Left colon (tissue), 2 donors: ENCODE measurements at places on chromosomes 1 and 21. TPM values are rescaled to one million over a fixed set of nuclear protein-coding genes. Genes with fewer than 3 reads are reported as not detected.

- DNase-seq: no peak
Observed at GRCh38 chr1:43605157-43605556, 44.8 kb upstream of the KDM4A start.

- DNase-seq: peak; percentile 44
Observed at GRCh38 chr1:9909234-9910046, 629 bp downstream of the CTNNBIP1 start.

GRCh38 chr1:1035291-1035943, 15.5 kb downstream of the AGRN start:
- DNase-seq: no peak

DNA sequence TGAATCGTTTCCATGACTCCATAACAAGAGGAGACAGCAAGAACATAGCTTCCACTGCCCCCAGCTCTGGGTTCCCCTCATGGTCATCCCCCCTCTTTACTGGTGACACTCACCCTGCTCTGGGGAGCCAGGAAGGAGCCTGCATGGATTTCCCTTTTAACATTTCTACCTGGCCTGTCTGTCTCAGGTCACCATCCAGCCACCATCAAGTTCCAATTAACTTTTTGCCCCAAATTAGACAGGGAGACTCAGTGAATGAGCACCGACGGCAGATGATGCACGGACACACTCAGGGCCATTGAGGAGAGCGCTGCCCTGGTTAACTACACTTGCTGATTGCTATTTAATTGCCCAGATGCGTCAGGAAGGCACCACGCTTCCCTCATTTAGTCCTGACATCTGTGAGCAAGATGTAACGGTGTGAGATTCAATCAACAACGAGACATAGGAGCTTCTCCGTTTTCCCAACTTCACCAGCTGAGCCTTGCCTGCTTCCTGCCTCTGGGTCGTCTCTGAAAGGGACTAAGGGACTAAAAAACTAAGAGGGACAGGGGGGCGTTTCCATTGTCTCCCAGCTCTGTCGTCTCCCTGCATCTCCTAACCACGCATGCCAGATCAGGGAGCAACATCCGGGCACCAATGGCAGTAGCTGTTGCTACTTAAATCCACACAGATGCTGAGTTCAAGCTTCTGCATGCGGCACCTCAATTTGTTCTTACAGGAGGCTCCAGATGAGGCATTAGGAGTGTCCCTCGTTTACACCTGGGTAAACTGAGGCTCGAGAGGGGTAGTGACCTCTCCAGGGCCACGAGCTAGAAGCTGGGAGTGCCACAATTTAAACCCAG, 426.7 kb downstream of the NPHP4 start:
- DNase-seq: no peak

GRCh38 chr1:116312681-116313069, 60.4 kb upstream of the ATP1A1 start:
- DNase-seq: no peak

GRCh38 chr1:15874471-15874870, 27.0 kb downstream of the SPEN start:
- DNase-seq: no peak

- DNase-seq: no peak
Observed at GRCh38 chr1:234756066-234756774, 146.2 kb upstream of the IRF2BP2 start.

DNA sequence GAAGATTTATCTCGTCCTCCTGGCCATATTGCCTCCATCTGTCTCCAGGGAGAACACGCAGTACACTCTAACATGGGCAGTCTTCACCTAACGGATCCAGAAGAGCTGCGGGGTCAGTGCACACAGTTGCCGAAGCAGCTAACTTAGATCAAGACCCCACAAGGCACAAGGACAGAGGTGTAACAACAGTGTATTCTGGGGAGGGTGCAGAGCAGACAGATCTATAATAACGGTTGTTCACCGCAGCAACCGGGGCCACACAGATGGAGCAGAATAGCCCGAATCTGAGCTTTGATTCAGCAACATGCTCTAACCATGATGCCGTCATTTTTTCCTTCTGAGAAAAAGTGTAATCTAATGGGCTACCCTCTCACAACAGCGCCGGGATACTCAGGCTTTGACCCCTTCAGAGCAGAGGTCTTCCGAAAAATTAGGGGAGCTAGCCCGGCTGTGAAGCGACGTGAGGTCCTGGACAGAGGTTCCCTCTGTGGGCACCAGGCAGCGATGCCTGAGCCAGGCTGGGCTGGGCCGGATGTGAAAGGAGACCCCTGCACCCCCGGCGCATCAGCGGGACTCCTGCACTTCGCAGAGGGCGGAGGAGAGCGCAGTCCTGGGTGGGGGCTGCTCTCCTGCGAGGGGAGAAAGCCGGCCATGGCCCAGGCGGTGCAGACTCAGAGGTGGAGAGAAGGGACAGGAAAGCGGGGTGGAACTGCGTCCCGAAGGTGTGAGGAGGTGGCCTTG, 57.5 kb downstream of the BCL9 start:
- DNase-seq: no peak

- DNase-seq: no peak
Observed at GRCh38 chr1:185483664-185484450, 166.8 kb upstream of the IVNS1ABP start.

GRCh38 chr1:7557301-7557891, 213.7 kb upstream of the VAMP3 start:
- DNase-seq: no peak

- DNase-seq: no peak
Observed at GRCh38 chr1:84571150-84571535, 3.1 kb downstream of the CTBS start.

DNA sequence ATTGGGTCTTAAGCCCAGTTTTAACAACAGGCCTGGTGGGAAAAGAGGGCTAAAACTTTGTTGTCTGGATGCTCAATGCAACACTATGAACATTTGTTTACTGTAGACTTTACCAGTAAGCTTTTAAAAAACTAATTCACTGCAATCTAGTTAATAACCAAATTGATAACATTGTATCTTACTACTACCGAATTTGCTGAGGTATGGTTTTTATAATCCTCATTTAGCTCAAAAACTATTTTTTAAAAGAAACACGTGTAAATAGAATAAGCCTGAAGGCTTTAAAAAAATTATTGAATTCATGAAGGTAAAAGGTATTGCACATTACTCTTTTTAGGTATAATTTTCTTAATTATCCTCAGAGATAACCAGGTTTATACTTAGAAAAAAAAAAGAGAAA, 500.6 kb downstream of the RWDD3 start:
- no peak for DNase-seq

- DNase-seq: no peak
Observed at GRCh38 chr1:69294171-69294570, 273.6 kb upstream of the LRRC7 start.

The CRYAA gene
- not detected for total RNA-seq

DNA sequence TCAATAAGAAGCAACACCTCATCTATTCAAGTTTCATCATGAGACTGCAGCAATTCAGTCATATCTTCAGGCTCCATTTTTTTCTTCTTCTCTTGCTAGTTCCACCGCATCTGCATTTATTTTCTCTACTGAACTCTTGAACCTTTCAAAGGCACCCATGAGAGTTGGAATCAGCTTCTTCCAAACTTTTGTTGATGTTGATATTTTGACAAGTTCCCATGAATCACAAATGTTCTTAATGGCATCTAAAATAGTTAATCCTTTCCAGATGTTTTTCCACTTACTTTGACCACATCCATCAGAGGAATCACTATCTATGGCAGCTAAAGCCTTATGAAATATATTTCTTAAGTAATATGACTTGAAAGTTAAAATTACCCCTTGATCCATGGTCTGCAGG, 434.3 kb downstream of the GPATCH2 start:
- no peak for DNase-seq

DNA sequence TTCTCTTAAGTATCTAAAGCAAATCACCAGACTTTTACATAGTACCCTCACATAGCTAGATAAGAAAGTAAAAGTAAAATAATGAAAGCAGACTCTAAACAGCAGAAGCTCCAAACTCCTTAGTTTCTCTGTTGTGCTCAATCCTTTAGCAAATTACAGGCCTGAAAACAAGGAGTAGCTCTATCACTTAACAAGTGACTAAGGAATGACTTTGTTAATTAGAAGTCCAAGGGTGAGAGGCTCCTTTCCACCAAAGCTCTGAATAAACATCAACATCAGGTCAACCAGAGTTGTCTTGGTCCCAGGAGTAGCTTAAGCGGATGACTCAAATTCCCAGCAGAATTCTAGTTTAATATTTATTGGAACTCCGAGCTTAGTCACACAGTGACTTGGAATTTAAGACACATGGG, 5.9 kb downstream of the NRIP1 start:
- no peak for DNase-seq

The DNAJB4 gene
- 15.9 TPM for total RNA-seq

The CTSS gene
- total RNA-seq: 638 TPM

- DNase-seq: no peak
Observed at GRCh38 chr1:171948511-171948910, 107.2 kb downstream of the DNM3 start.

- peak; percentile 64 for DNase-seq
Observed at GRCh38 chr1:153355445-153356071, 2.1 kb upstream of the S100A9 start.

The LBR gene
- 85.2 TPM for total RNA-seq

DNA sequence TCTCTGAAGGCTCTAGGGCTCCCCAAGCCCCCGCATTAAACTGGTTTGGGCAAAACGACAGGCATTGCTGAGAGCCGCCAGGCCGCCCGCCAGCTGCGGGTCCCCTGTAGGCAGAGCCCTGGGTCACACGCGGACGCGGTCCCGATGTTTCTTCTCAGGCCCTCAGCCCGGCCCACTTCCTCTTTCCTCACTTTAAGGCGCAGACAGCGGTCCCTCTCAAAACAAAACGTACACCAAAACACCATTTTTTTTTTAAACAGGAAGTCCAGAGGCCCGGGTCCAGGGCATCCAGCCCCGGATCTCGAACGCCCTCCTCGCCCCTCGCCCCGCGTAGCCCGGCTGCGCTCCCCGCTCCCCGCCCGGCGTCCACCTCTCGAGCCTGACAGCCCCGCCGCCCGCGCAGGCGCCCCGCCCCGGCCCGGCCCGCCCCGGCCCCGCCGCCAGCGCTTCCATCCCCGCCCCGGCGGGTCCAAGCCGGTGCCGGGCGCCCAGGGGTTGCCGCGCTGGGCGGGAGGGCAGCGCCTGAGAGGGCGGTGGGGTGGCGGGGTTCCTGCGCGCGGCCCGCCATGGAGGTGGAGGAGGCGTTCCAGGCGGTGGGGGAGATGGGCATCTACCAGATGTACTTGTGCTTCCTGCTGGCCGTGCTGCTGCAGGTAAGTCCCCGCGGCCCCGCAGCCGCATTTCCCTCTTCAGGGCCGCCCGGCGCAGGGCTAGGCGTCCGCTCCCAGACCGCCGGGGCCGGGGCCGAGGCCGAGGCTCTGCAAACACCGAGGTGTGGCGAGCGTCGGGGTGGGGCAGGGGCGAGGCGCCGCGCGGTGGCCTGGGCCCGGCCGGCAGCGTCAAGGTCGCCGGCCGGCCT, at the start of gene SLC22A15:
TSS of gene SLC22A15 (plus strand) at position 452 of the 859 bp plus-strand sequence. CDS start at position 567, 115 bp downstream.
- peak; percentile 74 for DNase-seq

DNA sequence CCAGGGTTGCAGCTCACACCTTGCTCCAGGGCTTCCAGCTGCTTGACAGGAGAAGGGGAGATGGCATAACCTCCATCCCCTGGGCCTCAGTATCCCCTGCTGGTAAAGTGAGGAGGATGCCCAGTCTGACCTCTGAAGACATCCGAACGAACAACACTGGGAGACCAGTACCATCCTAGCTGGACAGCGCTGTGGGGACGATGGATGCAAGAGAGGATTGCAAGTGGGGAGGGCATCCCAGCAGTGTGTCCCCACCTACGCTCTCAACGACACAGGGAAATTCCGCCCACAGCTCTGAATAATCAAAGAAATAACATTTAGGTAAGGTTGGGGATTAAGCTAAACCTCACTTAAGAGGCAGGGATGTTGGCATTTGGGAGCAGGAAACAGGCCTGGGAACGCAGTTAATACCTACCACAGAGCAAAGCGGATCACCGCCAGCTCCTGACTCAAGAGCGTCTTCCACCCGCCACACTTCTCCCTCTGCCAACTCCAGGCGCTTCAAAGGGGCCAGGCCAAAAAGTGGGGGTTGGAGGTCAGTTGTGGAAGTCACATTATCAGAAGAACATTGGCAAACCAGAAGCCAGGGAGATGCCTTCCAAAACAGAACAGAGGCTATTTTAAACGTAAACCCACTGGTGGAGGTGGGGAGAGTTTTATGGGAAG, 47.6 kb downstream of the SSBP3 start:
- no peak for DNase-seq

DNA sequence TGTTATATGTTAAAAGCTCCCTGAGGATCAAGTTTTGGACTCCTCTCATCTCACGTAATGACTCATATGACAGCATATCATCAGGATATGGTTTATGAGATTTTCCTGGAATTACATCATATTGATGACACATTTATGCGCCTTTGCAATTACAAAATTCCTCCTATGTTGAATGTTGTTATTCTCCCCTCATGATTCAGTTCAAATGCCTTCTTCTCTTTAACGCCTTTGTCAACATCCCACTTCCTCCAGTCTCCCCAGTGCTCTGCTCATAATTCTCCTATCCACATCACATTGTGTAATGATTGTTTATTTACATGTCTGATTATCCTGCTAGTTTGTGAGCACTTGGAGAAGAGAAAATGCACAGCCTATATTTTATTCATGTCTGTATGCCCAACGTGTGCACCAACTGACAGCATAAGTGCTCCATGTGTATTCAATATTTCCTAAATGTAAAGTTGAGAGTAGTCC, 80.9 kb upstream of the BACH1 start:
- no peak for DNase-seq

GRCh38 chr1:91120936-91121335, 99.1 kb upstream of the ZNF644 start:
- no peak for DNase-seq

- DNase-seq: no peak
Observed at GRCh38 chr1:69172003-69173000, 395.4 kb upstream of the LRRC7 start.

GRCh38 chr1:110328700-110329099, 10.5 kb upstream of the RBM15 start:
- no peak for DNase-seq

The RNF2 gene
- 18.3 TPM for total RNA-seq

DNA sequence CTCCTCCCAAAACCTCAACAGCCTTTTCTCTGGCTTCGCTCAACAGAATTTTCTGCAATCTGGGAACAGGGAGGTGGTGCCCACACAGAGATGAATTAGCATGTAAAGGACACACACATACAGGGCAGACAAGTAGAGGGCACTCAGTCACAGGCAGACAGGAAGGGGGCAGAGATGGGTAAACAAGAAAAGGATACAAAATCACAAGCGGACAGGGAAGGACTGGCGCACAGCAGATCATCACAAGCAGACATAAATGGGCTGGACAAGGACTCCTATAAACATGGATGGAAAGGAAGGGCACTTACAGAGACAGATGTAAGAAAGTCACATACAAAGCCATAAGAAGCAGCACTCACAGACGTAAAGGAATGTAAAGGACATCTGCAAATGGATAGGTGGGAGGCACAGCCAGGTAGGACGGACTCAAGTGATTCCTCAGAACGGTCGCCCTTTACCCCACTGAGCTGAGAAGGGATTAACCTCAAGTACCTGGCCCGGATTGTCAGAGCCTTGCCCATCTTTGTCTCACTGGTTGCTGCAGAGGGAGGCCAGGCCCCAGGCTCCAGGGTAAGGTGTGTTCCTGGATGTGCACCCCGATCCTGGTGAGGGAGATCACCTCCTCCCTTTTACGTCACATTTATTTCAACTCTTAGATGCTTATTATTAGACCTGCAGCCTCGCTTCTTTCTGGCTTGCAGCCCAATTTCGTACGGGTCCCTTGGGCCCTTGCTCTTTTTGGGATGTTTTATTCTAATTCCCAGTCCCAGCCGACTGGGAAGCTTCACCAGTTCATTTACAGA, 836 bp upstream of the PRCC start:
- DNase-seq: no peak
